CD4-positive, alpha-beta memory T cell (primary cell): ENCODE measurements at places on chromosomes 11 and 22. TPM values are rescaled to one million over a fixed set of nuclear protein-coding genes. Genes with fewer than 3 reads are reported as not detected.

DNA sequence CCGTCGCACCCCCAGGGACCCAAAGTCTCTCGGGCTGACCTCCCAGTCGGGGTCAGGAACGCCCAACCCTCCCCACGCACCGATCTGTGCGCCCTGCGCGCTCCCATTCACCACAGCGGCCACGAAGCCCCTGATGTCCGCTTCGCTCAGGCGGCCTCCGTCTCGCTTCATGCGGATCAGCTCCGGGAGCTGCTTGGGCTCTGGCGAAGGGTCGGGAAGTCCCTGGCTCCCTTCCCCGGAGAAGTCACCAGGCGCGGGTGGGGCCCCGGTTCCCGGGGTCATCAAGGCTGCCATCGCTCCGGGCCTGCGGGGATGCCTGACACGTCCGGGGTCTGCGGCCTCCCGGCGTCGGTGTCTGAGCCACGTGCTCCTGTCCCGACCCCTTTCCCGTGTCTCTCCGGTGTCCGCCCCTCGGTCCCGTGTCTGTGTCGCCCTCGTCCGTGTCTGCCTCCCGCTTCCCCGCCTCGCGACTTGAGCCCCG lies 356 bp downstream of the TYMP start:
- no peak for DNase-seq

- DNase-seq = no peak
Measured at GRCh38 chr22:20591660-20592310, 84.4 kb downstream of the MED15 start.

Gene KRTAP5-10
- total RNA-seq = not detected

DNA sequence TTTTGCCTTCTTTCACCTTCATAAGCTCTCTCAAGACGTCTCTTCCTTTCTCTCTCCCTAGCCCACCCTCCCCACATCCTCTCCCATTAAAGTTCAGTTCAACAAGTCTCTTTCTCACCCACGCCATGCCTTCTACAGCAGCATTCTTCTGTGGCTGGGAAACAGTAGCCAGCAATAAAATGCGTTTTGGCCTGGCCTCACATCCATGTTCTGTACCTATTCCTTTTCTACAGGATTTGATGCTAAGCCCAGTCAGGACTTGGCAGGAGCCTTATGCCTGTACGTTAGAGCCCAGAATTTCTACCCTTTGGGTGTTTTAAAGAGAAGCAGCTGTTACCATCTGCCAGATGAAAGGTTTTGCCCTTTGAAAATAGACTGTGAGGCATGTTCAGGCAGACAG lies 7.1 kb upstream of the CD44 start:
- DNase-seq = no peak

GRCh38 chr22:40877488-40877887 lies 15.6 kb upstream of the DNAJB7 start:
- DNase-seq = no peak

Gene CAVIN3
- not detected for total RNA-seq

DNA sequence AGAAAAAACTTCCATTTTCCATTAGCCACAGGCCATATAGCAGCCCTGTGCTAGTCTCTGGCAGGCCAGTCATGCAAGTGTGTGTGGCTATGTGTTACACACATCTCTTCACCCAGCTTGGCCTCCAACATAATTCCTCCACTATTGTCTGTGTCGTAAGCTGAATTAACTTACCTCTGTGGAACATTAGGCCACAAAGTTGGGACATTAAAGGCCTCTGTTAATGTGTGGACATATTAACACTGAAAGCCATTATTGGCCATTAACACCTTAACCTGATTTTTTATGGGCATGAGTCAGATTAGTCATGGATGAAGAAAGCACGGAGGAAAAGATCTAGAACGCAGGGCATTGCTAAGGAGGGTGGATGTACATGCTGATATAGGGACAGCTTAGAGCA lies 100.1 kb downstream of the DBX1 start:
- DNase-seq = no peak

- DNase-seq = no peak
Measured at GRCh38 chr11:121553806-121554205, 101.0 kb upstream of the SORL1-AS1 start.

Gene CYP2R1
- 12.1 TPM for total RNA-seq

GRCh38 chr11:26764315-26764714 lies 42.5 kb upstream of the SLC5A12 start:
- DNase-seq = no peak

Gene MMP10
- total RNA-seq = not detected

Gene MRGPRX4
- not detected for total RNA-seq

DNA sequence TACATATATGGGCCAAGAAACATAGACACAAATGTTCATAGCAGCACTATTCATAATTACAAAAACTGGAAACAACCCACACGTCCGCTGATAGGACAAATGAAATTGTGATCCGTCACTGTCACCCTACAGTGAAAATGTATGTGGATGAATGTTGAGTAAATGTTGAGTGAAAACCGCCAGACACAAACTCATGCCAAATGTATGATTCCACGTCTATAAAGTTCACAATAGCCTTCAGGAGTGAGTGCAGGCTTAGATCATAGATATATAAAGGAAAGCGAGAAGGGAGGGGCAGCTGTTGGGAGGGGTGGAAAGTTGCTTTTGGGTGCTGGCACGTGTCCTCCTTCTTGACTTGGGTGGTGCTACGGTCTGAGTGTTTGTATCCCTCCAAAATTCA lies 33.6 kb downstream of the DBX1 start:
- no peak for DNase-seq
